ENCODE measurements at places on chromosomes 3 and 15. TPM values are rescaled to one million over a fixed set of nuclear protein-coding genes. Genes with fewer than 3 reads are reported as not detected.

Gene PEX5L
- 1.4 TPM for polyA plus RNA-seq

Gene WDR72
- not detected for polyA plus RNA-seq

Gene BUB1B
- polyA plus RNA-seq: not detected

Gene KLHL40
- polyA plus RNA-seq: not detected

Gene OR5H6
- polyA plus RNA-seq: not detected

Gene SLC28A1
- not detected for polyA plus RNA-seq

Gene DNAH12
- polyA plus RNA-seq: 0.77 TPM

Gene TTLL13
- polyA plus RNA-seq: 0.31 TPM

Gene FBXL22
- not detected for polyA plus RNA-seq

Gene CLSTN2
- polyA plus RNA-seq: 5.5 TPM
